Choroid plexus epithelial cell (primary cell): ENCODE measurements at places on chromosomes 3 and 15.

- no peak for DNase-seq
Measured at GRCh38 chr15:25795712-25796111, 67.4 kb downstream of the ATP10A start.

- DNase-seq, result no peak
Measured at GRCh38 chr3:39970982-39971381, 161.6 kb downstream of the MYRIP start.

GRCh38 chr3:58095603-58096138 lies 87.4 kb downstream of the FLNB start:
- DNase-seq, result no peak

- DNase-seq, result peak; percentile 61
Measured at GRCh38 chr15:70714565-70714964, 48.8 kb downstream of the UACA start.

GRCh38 chr15:27679731-27680471 lies 419.2 kb downstream of the OCA2 start:
- peak; percentile 20 for DNase-seq

- DNase-seq, result peak; percentile 30
Measured at GRCh38 chr3:128875556-128876120, 3.8 kb upstream of the ACAD9 start.

DNA sequence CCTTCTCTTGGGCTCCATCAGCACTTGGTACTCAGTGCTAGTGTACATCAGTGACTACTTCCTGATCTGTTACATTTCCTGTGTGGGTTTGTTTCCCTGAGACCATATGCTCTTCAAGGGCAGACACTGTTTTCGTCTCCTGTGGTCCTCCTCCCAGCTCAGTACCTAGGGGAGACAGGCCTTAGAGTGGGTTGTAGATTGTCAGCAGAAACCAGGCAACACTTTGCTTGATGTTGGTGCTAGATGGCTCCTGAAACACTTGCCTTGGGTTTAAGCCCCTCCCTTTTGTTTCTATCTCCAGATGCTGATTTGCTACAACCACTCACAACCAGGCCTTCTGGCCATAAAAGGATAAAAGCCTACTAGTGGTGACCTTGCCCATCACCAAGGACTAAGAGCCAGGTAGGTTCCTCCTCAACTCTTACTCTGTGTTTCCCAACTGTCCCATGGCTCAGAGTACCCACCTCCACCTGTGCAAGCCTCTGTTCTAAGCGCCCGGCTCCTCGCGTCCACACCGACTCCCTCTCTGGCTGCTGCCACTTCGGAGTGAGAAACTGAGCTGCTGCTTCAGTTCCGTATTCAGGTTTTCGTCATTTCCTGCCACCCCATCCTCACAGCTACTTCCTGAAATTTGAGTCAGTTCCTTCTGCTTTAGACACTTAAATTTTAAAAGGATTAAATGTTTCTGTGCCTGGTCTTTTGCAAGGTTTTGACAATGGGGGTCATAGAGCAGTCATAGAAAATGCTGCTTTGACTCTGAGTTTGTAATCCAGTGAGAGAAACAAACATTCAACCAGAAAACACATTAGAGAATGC lies at the start of gene HCLS1:
HCLS1 (minus strand) TSS at position 548 of the 816 bp plus-strand sequence. CDS start 2,556 bp downstream, outside the sequence.
- peak; percentile 20 for DNase-seq

GRCh38 chr3:116246406-116246980 lies 198.8 kb downstream of the LSAMP start:
- DNase-seq, result no peak

DNA sequence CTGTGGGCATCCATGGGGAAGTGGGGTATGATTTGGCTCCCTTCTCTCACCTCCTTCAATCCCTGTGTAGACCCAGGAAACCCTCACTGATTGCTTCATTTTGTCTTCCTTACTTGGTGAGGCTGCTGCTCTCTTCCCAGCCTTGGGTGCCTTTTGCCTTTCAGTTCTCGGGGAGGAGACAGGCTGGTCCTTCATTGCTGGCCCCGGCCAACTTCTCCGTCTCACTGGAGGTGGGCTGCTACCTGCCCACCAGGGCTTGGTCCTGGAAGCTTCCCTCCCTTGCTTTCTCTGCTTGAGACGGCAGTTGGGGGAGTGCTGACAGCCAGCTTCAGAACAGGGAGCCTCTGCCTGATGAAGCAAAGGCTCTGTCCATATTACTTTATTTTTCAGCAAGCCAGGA lies 4.7 kb downstream of the FOXL2 start:
- DNase-seq, result no peak

DNA sequence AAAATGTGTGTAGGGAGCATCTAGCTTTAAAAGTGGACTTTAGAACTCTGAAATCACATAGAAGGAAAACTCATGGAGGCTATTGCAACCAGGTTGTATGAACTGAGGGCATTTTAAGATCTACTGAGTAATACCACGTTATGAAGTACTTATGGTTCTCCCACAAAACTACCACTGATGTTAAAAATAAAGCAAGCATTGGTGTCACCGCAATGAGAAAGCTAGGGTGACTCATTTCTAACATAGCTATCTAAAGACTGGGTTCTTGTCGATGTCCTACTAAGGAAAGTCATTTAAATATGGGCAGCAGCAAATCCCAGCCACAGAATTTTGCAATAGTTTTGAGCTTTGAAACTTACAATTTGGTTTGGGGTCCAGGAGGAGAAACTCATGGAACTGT lies 584.8 kb downstream of the DIPK2A start:
- no peak for DNase-seq

GRCh38 chr3:53109190-53109589 lies 21.0 kb downstream of the RFT1 start:
- peak; percentile 90 for DNase-seq

- DNase-seq, result no peak
Measured at GRCh38 chr3:9105421-9105820, 142.1 kb upstream of the RAD18 start.

- DNase-seq, result peak; percentile 91
Measured at GRCh38 chr3:45105855-45106671, 40.1 kb downstream of the CDCP1 start.

GRCh38 chr3:63791974-63792373 lies 27.1 kb upstream of the C3orf49 start:
- peak; percentile 61 for DNase-seq

GRCh38 chr15:100134089-100134583 lies 207.6 kb downstream of the ADAMTS17 start:
- DNase-seq, result no peak

GRCh38 chr3:86175051-86175536 lies 815.9 kb downstream of the VGLL3 start:
- DNase-seq, result no peak

GRCh38 chr15:52558196-52558595 lies 10.6 kb downstream of the ARPP19 start:
- peak; percentile 90 for DNase-seq

DNA sequence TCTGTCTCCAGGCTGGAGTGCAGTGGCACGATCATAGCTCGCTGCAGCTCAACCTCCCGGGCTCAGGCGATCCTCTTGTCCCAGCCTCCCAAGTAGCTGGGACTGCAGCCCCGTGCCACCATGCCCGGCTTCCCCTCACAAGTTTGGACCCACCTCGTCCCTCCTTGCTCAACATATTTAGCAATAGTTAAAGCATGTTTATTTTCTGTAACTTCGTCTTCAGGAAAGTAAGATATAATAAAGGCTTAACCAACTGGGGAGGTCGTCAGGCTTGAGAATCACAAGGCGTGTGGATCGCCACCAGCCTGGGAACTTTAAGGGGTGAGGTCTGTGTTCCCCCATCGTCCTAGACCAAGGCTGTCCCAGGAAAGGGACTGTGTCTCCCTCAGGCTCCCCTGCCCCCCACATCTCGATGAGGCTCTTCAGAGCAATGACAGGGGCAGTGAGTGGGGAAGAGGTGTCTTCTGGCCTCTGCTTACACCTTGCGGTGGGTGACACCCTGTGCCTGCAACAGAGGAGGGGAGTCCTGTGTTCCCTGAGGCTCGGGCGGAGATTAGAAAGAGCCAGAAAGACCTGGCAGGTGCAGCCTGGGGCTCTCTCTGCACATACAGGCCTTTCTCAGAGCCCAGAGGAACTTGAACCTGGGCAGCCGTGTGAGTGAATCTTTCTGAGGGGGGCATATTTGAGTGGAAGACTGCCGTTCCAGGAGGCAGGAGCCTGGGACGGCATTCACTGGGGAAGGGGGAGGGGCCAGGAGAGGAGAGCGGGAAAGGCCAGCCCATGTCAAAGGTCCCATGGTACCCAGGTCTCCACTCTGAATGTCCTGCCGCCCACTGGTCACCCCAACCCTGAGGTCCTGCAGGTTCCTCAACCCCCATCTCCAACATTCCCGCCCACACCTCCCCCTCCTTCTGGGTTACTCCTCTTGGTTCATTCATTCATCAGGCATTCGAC lies 152.3 kb downstream of the SMAD6 start:
- DNase-seq, result no peak

- DNase-seq, result peak; percentile 55
Measured at GRCh38 chr3:77348244-77348855, 308.5 kb downstream of the ROBO2 start.

GRCh38 chr3:194395778-194396538 lies 3.1 kb downstream of the GP5 start:
- DNase-seq, result peak; percentile 31

GRCh38 chr3:108001457-108001856 lies 89.4 kb downstream of the CD47 start:
- peak; percentile 26 for DNase-seq

DNA sequence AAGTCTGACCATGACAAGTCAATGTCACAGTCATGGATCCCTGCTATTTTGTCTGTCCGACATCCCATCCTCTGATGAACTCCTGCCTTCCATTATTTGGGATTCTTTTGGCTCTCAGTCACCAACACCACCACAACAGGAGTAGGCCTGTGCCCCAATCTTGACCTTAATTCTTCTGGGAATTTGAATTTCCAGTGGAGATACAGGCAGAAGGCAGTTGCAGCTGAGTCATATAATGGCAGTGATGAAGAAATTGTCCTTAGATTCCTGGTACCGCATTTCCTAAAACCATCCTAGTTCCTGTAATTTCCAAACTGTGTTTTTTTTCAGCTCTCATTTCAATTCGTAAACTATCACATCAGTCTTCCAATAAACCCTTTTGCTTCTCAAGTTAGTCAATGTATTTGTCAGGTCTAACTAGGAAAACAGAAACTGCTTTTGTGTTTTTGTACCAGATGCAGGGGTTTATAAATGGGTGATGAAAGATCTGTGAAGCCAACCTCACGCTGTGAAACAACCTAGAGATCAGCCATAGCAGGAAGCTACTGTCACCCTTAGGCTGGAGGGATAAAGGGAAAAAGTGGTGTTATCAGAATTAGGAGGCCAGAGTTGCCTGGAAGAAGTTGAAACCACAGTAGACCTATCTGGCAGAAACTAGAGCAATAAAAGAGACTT lies 126.3 kb upstream of the TMEM108 start:
- DNase-seq, result peak; percentile 31

- no peak for DNase-seq
Measured at GRCh38 chr15:70815604-70816003, 38.4 kb downstream of the LARP6 start.

DNA sequence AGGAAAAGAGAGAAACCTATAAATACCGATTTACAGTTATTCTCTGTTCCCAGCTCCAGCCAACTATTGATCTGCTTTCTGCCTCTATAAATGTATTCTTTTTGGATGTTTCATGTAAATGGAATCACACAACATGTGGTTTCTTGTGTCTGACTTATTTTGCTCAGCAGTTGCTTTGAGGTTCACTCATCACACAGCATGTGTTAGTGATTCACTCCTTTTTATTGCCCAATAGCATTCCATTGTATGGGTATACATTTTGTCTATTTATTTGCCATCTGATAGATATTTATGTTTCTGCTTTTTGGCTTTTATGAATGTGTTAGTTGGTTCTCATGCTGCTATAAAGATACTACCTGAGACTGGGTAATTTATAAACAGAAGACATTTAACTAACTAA lies 23.6 kb downstream of the CCR1 start:
- DNase-seq, result peak; percentile 87

GRCh38 chr15:33226559-33227181 lies 32.2 kb upstream of the FMN1 start:
- peak; percentile 19 for DNase-seq

- no peak for DNase-seq
Measured at GRCh38 chr3:115469649-115470048, 153.7 kb upstream of the GAP43 start.

DNA sequence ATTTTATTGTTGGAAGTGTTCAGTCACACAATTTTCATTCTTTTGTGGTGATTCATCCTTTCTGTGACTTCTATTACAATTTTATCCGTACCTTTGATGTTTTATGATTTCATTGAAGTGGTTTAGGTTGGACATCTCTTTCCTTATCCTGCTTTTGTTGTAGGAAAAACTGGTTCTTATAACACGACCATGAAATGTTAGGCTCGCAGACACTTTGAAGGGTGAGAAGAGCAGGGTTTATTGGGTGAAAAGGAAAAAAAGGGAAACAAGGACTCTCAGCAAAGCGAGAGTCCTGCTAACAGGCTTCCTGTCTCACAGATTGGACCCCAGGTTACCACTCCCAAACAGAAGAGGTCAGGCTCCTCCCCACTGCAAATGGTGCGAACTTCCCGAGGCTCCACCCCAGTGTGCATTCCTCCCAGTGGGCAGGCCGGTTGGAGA lies 257.4 kb downstream of the STXBP5L start:
- DNase-seq, result no peak

DNA sequence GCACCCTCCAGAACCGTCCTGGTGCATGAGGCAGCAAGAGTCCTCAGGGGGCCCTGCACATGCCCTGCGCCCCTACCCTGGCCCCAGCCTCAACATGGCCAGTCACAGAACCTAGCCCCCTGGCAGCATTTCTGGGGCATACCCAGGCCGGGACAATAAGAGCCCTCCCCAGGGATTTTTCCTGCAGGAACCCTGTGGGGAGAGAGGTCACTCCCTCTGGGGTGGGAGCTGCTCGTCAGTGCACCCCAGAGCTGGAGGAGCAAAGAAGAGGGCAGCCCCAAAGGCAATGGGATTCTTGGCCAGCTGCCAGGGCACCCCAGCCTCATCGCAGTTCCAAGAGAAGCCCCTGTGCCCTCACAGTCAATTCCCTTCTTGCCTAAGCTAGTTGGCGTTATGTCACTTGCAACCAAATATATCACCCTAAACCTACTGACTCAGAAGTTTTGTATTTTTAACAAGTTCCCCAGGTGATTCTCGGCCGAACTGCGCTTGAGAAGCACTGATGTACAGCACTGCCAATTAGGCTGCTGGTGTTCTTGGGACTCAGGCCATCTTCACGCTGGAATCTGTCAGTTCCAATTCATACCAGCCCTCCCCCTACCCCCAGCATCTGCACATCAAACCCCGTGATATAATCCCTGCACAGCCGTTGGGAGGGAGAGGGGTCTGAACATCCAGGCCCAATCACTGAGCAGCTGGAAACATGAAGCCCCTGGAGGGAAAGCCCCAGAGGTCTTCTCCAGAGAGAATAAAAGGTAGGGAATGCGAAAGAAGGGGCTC lies 87.5 kb upstream of the PRR20G start:
- no peak for DNase-seq

DNA sequence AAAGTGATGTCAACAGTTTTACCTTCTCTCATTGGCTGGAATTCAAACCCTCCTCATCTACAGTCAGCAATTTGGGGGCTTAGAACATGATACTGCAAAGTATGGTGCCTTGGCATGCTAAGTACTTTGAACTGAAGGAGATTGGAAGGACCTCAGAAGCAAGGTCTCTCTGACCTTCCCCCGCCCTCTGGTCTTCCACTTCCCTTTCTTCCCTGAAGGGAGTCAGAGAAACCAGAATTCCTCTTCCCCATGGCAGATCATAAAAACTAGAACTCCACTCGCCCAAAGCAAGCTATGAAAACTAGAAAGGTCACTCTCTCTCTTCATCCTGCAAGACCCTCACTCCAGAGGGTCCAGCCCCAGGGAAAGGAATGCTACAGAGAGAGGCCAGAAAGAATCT lies 64.2 kb downstream of the CD200R1L start:
- DNase-seq, result no peak
